ENCODE measurements at places on chromosomes 1 and 21.

DNA sequence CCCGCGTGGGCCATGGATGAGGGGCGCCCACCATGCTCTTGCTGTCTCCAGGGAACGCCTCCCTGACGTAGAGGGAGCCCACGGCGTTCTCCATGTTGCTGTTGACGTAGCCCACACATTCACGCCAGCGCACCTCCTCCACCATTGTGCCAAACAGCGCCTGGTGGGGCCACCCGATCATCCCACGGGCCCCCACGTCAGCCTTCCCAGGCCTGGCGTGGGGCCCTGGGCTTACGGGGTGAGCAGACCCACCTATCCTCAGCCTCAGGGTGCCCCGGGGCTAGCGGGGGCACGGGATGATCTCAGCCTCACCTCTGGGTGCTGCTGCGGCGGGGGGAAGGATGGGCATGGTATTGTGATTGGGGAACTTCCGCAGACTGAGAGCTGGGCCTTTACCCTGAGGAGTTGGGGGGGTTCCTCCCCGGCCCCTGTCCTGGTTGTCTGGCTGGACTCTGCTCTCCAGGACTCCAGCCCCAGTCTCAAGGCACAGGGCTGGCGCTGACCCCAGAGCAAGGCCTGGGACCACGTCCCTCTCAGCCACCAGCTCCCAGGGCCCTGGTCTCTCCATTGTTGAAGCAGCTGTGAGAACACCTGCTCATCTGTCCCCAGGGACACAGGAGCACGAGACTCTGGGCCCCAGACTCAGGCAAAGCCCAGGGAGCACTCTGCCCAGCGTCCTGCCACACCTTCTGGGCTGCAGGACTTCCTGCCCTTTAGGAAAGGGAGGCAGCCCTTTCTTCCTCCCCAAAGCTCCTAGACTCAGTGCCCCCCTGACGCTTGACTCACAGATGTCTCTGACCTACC, 10.2 kb downstream of the PRXL2B start:
- DNase-seq: no peak

GRCh38 chr1:90522432-90522831, 194.7 kb downstream of the BARHL2 start:
- DNase-seq: no peak

GRCh38 chr1:30382496-30382895, 340.9 kb downstream of the MATN1 start:
- no peak for DNase-seq

DNA sequence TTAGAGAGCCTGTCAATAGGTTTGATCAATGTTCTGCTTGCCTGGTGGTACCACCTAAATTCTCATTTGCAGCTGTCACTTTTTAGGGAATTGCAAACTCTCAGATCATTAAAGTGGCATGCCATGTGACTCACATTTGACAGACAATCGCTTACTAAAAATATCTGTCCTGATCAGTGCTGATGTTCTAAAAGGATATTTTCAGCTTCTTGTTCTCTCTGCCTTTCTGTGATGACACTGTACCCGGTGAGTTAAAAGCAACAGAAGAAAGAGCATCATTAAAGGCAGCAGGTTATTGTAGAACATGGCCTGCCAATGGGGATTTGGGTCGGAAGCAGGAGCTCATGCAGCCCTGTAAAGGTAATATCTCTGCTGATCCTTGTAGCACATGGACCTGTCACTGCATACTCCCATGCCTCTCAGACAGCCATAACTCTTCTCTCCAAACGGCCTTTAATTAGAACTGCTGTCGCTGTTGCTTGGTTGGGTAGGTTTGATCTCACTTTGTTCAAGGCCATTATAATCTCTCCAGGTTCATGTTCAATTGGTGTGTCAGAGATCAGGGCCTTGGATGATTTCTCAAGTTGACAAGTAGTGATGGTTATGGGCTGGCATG, 441.3 kb upstream of the DEPDC1 start:
- no peak for DNase-seq

DNA sequence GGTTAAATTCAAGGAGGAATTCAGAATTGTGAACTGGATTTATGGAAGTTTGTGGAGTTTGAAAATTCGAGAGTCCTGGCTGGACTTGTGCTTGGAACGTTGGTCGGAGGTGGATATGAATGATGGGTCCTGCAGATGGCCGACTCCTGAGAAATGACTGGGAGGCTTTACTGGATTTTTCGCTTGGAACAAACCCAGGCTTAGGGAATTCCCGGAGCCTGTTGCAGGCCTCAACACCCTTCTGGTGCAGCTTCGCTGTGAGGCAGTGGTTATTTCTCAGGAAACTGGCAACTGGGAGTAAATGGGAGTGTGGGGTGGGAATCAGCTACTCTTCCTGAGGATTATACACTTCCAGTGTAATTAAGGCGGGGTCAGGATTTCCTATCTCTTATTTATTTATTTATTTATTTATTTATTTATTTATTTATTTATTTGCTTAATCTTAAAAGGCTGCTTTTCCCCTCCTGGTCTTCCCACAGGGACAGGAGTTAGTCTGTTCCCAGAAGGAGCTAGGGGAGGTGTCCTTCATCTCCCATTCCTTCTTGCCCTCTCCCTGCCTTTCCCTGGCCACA, 21.1 kb downstream of the MAPKAPK2 start:
- no peak for DNase-seq

GRCh38 chr1:211174375-211174774, 40.4 kb upstream of the KCNH1 start:
- peak; percentile 23 for DNase-seq

- DNase-seq: no peak
These were observed 36.9 kb downstream of the SLC2A1 start for GRCh38 chr1:42921769-42922168.

DNA sequence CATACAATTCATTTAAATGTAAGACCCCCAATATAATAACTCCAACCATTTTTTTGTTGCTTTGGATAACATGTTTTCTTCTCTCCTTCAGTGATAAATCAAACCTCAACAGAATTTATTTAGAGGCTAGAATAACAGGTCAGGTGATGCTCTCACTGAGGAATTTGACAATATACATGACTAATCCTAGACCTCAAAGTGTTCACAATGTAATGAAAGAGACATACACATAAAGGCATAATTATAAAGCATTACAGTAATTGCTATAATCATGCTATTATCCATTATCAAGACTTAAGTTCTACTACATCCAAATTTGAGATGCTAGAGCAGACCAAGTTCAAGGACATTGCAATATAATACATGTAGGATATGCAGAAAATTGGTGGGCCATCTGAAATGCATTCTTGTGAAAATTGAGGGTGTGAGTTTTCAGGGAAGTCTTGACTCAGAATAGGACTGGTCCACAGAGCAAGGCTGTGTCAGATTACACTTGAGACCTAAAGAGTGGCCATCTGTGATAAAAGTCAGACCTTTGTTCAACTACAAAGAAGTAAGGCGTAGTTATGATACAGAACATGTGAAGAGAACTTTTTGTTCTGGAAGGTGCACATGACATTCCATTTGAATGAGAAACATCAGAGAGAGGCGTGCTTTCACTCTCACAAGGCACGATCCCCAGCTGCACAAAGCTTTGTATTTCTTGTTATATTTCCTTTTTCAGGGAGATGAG, 45.5 kb downstream of the UTP25 start:
- peak; percentile 90 for DNase-seq

DNA sequence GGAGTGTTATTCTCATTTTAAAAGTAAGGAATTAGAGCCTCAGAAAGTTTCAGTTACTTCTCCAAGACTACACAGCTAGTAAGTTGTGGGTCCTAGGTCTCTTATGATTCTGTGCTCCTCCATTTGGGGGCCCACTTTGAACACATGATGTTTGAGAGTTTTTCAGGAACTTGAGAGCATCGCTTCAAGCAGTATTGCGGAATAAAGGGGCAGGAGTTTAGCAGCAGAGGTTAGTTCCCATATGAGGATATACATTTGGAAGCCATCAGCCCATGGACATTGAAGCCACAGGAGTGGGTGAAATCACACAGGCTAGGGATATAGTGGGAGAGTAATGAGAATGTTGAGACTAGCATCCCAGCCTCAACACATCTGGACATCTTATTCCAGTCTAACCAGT, 143.2 kb downstream of the RASAL2 start:
- no peak for DNase-seq

- DNase-seq: no peak
These were observed 12.5 kb upstream of the DISP3 start for GRCh38 chr1:11466416-11466815.

All from renal cortical epithelial cell (primary cell).